ENCODE measurements at places on chromosomes 2 and 18.
A peak's percentile ranks its signal among the peaks of the same experiment; 100 is the strongest.

GRCh38 chr2:193315428-193316091, 1120.8 kb upstream of the TMEFF2 start:
- no peak for DNase-seq

DNA sequence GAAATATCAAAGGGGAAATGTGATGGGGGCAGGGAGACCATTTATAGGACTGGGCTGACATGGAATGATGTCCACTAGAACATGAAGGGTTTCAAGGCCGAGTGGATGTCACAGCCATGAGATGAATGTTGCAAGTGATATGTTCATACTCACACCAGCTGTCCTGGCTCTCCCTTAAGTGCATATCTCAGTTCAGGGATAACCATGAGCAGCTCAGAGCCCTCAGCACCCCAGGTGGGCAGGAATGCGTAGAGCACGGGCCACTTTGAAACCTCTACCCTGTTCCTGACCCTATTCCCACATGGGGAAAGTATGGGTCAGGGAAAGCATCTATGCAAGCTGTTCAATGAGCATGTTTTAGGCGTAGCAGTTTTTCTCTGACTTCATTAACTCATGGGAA, 12.4 kb upstream of the EML4 start:
- DNase-seq: no peak

DNA sequence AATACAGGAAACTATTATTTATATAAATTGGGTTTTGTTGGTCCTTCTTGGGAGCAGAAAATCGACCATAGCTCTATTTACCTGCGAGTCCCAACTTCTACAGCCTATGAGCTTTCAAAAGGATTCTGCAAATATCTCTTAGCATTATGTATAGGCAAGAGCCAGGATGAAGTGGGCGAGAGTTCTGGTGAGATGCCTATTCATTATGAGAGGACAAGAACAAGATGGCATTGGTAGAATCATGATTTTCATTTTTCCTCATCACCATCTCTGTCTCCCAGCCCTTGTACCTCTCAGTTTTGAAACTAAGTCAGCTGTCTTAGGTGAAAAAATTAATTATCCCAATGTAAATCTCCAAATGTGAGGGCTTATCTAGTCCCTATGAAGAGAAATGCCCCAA, 25.0 kb downstream of the WIPF1 start:
- DNase-seq: no peak

- no peak for DNase-seq
These were observed 88.5 kb upstream of the ODC1 start for GRCh38 chr2:10536569-10537133.

DNA sequence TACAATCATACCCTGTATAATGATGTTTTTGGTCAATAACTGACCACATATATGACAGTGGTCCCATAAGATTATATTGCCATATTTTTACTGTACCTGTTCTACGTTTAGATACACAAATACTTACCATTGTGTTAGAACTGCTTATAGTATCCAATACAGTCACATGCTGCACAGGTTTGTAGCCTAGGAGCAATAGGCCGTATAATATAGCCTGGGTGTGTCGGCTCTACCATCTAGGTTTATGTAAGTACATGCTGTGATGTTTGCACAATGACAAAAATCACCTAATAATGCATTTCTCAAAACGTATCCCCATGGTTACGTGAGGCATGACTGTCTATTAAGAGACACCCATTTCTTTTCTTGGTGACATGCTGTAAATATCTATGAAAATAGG, 55.0 kb upstream of the APCDD1 start:
- DNase-seq: no peak

DNA sequence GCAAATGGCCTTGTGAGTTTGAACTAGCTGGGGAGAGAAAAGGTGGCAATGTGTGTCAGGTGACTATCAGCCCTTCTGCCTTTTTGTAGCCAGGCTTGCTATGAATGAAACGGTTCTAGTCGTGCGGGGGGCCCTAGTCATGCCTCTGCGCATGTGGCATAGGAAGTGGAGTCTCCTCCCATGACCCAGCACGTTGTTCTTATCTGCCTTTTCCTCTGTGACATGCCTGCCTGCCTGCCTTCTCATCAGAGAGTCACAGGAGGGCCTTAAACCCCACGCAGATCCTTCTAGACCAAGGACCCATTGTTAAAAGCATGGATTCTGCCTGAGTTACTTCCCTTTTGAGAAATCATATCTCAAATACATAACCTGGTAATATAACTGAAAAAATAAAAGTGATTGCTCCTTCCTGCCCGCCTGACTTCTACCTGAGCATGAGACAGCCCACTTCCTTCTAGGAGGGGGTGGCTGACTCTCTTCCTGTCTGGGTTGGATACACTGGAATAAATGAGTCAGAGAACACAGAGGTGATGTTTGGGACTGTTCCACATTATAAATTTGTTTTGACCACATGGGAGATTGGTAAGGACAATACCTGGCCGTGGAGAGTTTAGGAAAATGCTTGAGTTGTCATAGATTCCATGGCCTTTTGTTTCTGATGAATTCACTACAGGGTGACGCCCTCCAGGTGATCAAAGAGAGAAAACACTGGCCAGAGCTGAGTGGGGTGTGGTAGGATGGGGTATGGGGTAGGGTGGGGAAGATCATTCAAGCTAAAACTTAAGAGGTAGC, 49.8 kb downstream of the FBLN7 start:
- no peak for DNase-seq

DNA sequence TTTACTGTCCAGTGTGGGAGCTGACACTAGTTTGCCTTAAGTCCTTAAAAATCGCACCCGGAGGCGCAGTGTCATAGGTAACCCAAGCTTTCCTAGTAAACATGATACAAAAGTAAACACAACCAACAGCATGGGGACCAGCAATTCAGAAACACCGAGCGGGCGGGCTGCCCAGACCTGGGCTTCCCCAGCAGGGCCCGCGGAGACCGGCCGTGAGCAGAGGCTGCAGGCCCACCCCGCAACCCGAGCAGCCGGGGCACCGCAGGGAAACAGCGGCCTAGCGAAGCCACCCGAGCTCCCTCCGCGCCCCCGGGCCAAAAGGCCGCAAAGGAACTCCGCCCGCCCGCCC, 296 bp downstream of the TTC21B start:
- DNase-seq: no peak

DNA sequence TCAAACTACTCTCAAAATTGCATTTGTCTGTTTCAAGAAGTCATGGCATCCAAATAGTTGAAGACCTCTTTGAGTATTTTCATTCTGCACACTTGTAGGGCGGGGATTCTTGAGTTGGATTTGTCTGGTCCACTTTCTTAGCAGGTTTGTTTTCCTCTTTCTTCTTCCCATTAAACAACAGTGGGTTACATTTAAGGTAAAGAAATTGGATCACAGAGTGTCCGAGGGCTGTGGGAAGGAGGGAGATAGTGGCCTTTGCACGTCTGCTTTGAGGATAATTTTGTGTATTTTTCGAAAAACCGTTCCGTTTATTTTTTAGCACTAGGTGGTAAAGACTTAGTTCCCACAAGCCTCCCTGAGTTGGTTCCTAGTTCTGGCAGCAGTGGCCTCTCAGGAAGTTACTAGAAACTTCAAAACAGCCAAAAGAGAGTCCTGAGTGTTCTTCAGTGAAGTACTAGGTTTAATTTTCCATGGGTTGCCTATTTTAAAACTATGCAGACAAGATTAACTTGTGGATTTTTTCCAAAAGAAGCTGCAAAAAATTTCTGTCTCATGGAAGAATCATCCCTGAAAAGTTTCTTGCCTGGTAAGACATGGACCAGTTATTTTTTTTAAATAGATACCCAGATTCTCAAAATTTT, 107.9 kb downstream of the CDC42EP3 start:
- DNase-seq: no peak

DNA sequence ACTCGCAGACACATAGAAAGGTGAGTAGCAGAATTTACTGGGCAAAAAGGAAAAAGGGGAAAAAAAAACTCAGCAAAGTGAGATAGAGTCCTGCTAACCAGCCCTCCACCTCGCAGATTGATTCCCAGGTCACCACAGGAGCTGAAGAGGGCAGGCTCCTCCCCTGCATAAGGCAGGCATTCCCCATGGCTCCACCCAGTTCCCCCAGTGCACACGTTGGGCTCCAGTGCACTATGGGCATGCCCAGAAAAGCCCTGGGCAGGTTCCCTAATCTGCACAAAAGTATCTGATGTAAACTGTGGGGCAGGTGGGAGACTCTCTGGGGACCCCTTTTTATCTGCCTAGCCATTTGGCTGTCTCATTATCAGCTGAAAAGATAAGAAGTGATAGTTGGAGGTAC, 461.2 kb upstream of the TMEFF2 start:
- no peak for DNase-seq

DNA sequence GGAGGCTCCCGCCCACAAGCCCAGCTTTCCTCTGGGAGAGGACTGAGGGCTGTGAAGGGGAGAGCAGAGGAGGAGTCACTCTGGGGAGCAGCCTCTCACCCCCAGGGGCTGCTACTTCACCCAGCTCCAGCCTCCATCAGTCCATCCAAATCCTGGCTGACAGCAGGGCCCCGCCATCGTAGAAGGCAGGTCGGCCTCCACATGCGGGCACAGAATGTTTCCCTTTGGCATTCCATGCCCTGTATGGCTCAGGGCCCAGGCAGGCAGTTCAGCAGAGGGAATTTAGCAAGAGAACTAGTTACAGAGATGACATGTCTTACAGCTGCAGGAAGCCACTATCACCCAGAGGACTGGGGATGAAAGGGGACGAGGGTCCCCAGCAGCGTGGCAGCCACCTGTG, 6.4 kb upstream of the ODC1 start:
- no peak for DNase-seq

GRCh38 chr2:149329489-149330126, 779 bp upstream of the LYPD6 start:
- DNase-seq: peak; percentile 15

DNA sequence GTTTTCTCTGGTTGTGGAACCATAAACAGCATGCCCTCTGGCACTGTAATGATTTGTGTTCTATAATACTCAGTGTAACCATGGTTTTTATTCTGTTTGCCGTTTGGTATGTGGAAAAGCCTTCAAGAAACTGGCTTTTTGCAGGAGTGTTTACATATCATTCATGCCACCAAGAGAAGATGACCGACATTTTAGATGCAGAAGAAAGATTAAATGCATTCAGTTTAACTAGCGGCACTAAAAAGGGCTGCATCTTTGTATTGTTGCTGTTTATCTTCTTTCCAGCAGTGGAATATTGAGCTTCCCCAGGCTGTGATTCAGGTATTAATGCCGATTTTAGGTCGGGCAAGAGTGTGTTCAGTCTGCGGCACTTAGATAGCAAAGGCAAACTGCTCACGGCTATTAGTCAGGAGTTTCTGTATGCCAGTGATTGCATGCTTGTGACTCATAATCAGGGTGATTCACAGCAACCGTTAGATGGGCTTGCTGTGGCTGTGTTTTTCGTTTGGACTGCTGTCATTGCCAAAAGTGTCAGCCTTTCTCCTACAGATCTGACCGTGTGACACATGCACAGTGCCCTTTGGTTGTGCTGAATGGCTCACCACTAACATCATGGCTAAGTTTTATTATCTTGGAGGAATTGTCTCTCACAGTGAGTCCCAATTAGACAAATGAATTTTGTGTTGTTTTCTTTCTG, 479.7 kb downstream of the PARD3B start:
- peak; percentile 79 for DNase-seq

DNA sequence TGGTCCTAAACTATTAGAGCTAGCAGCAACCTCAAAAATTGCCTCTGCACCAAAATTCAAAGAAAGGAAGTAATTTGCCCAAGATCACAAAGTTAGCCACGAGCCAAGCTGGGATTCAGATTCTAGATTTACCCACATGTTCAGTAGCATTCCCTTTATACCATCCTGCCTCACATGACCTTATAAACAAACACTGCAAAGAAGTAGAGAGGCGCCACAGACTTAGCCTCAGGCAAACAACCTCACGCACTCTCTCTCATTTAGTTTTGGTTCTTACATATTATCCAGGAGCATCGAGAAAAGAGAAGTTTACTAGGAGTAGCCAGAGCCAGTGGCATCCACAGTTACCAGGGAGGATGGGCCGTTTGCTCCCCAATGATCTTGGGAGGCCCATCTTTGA, 226.6 kb downstream of the OSR1 start:
- no peak for DNase-seq

- DNase-seq: no peak
These were observed 439.4 kb upstream of the CWC22 start for GRCh38 chr2:180446492-180446891.

All from non-pigmented ciliary epithelial cell (primary cell).